Tongue (tissue), 3 donors: ENCODE measurements at places on chromosomes 13 and 19. TPM values are rescaled to one million over a fixed set of nuclear protein-coding genes. Genes with fewer than 3 reads are reported as not detected.

C13orf42 gene
- total RNA-seq: not detected

PRRG2 gene
- 3.4 TPM for total RNA-seq

NAPSA gene
- total RNA-seq: 0.51 TPM

THSD8 gene
- not detected for total RNA-seq

EFNB2 gene
- total RNA-seq: 33.1 TPM

CD209 gene
- 2.7 TPM for total RNA-seq

MBD3L4 gene
- not detected for total RNA-seq

NHLRC3 gene
- total RNA-seq: 45.2 TPM

RFPL4AL1 gene
- not detected for total RNA-seq

DCLK1 gene
- total RNA-seq: 62.5 TPM

ZNF121 gene
- 40.5 TPM for total RNA-seq

GDF15 gene
- 0.51 TPM for total RNA-seq

AMER2 gene
- total RNA-seq: 0.62 TPM

KANK3 gene
- total RNA-seq: 24.2 TPM

RFX1 gene
- total RNA-seq: 4.3 TPM

INAFM1 gene
- total RNA-seq: 4.8 TPM

LMTK3 gene
- 0.92 TPM for total RNA-seq

CEACAM16 gene
- total RNA-seq: not detected

SIGLEC5 gene
- total RNA-seq: not detected

ZNF880 gene
- 27.4 TPM for total RNA-seq

TMC4 gene
- total RNA-seq: 4.3 TPM

GRIN2D gene
- 0.41 TPM for total RNA-seq

PROZ gene
- total RNA-seq: not detected

FXYD3 gene
- 45.6 TPM for total RNA-seq

PGLYRP1 gene
- total RNA-seq: 0.82 TPM

EXOC3L2 gene
- 4.0 TPM for total RNA-seq

GNA15 gene
- 6.1 TPM for total RNA-seq

BRSK1 gene
- total RNA-seq: 5.0 TPM

SCN1B gene
- 12.9 TPM for total RNA-seq

MAMSTR gene
- 4.3 TPM for total RNA-seq

ZNF135 gene
- total RNA-seq: 11.3 TPM

F7 gene
- total RNA-seq: 1.6 TPM

AP3D1 gene
- total RNA-seq: 44.9 TPM

LSM7 gene
- total RNA-seq: 88.5 TPM

LILRB5 gene
- 4.1 TPM for total RNA-seq

C2CD4C gene
- 1.6 TPM for total RNA-seq

ZNF573 gene
- total RNA-seq: 26.8 TPM

OLFM2 gene
- total RNA-seq: 22.9 TPM

IZUMO4 gene
- total RNA-seq: 3.1 TPM

IGFL1 gene
- total RNA-seq: not detected

SYDE1 gene
- total RNA-seq: 15.3 TPM

NOVA2 gene
- total RNA-seq: 2.9 TPM

PNPLA6 gene
- total RNA-seq: 43.5 TPM

GARIN5A gene
- 0.92 TPM for total RNA-seq

SYNE4 gene
- total RNA-seq: 1.9 TPM

ZNF430 gene
- total RNA-seq: 15.4 TPM

CEACAM4 gene
- not detected for total RNA-seq

ZNF285 gene
- total RNA-seq: 6.6 TPM

ZNF534 gene
- not detected for total RNA-seq

R3HDM4 gene
- 23.2 TPM for total RNA-seq

LCP1 gene
- total RNA-seq: 19.5 TPM
